ENCODE measurements at places on chromosomes 6 and 20.

- DNase-seq = peak; percentile 85
These were observed 29.3 kb upstream of the TBC1D7 start for GRCh38 chr6:13357551-13358075.

DNA sequence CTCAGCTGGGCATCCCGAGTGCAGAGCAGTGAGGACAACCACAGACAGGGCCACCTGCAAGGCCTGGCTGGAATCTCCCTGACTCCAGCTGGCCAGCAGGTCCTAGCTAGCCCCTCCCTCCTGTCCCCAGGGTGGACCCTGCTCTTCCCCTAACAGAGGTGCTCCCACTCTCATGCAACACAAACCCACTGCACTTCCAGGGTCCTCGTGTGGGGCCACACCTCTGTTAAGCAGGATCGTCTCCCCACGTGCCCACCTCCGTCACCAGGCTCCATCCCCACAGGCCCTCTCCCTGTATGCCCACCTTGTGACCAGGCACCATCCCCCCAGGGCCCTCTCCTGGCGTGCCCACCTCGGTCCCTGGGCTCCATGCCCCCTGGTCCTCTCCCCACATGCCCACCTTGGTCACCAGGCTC lies 17.3 kb downstream of the TAF4 start:
- DNase-seq = no peak

DNA sequence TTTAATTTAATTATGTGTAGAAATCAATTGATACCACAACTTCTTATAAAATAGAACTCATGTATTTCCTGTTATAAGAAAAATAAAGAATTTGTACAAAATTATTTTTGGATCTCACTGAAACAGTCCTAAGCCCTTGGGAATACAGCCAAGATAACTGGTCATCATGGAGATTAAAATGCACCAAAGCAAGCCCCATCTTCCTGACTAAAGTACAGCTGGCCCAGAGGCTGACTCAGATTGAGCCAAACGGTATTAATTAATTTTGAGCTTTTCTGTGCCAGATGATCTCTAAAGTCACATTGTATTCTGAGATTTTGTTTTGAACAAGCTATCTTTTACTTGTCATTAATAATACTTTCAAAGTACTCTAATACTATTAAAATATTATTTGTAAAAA lies 978.5 kb downstream of the TBC1D32 start:
- DNase-seq = no peak

GRCh38 chr6:34564181-34564580 lies 8.1 kb upstream of the SPDEF start:
- no peak for DNase-seq

DNA sequence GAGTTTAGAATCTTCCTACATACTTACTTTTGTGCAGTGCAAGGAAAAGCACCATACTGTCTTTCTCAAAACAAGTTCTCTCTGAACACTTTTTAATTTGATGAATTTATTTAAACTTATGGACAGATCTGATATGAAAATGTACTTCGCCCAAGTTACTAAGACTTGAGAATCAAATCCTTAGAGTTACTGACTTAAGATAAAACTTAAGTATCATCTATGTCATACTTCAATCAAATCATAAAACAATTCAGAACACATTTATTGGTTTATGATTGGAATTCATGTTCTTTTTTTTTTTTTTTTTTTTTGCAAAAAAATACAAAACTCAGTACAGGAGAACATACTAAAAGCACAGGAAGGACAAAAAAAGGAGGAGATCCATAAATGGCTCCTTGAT lies 77.7 kb downstream of the MBOAT1 start:
- DNase-seq = no peak

GRCh38 chr6:137951064-137951597 lies 84.1 kb downstream of the TNFAIP3 start:
- DNase-seq = no peak

DNA sequence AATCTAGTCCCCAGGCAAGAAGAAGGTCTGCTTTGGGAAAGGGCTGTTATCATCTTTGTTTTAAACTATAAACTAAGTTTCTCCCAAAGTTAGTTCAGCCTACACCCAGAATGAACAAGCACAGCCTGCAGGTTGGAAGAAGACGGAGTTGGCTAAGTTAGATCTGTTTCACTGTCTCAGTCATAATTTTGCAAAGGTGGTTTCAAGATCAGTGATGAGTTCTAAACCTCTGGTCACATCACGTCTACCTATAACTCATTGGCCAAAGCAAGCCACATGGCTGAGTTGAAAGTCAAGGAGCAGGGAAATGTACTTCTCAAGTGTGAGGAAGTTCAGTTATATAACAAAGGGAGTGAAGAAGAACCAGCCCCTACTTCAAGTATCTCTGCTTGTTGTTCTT lies 50.5 kb upstream of the ECI2 start:
- no peak for DNase-seq

- DNase-seq = peak; percentile 30
These were observed 26.6 kb downstream of the GLP1R start for GRCh38 chr6:39075010-39075686.
